GM12892 (cell line): ENCODE measurements at places on chromosomes 16 and 17.
A peak's percentile ranks its signal among the peaks of the same experiment; 100 is the strongest.

GRCh38 chr17:34757106-34757505, 177.7 kb downstream of the TMEM132E start:
- no peak for DNase-seq

DNA sequence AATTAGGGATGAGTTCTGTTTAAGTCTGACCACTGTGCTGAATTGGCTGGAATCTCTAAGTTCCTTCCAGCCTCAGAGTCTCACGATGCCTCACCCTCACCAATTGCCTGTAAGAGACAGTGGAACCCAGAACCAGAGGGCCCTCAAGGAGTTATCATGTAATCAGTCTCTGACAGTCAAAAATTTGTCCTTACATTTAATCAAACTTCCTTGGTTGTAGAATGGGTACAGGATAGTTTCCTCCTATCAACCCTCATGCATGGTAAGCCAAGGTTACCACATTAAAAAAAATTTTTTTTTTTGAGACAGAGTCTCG, 83.2 kb downstream of the CDK5R1 start:
- no peak for DNase-seq

DNA sequence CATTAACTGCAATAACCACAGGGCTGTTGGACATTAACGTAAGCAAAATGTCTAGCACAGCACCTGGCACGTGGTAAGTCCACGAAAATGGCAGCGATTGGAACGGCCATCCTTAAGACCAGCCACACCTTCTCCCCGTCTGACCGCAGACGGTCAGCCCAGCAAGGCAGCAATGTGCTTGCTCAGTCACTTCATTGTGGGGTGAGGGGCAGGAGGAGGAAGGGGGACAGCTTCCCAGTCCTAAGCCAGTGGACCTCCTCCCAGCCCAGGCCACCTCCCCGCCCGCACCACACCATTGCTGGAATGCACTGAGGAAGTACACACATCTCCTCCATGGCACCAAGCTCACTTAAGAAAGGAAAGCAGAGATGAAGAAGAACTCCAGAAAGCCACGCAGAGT, 8.6 kb upstream of the MYLK3 start:
- no peak for DNase-seq

DNA sequence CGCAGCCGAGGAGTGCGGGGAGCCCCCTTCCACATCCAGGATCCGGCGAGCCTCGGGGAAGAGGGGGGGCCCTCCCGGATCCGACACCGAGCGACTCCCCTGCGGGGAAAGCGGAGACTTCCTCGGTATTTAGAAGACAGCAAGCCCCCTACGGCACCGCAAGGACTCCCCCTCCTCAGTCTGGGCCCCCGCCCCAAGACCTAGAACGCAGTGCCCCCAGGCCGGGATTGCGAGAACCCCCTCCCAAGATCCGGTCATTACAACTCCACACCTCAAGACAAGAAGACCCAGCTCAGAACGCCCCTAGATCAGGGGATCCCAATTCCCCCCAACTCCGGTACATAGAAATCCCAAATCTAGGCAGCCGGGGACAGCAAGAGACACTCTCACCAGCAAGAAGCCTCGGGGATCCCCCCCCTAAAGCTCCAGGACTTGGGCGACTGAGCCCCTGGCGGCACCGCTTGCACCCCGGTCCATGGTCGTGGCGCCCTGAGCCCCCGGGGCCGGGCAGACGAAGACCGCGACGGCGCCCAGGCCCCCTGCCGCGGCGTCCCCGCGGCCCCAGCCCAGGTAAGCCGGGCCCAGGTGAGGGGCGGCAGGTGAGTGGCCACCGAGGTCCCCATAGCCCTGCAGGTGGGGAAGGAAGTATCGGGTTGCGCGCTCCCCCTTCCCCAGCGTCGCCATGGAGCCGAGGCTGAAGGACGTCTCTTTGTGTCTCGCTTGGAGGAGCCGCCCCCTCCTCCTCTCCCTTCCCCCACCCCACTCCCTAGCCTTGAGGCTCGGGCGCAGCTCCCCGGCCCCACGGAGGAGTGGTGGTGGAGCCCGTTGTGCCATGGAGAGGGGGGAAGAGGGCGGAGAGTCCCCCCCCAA, 641 bp downstream of the SBK1 start:
- DNase-seq: no peak

- peak; percentile 17 for DNase-seq
Measured at GRCh38 chr17:59641799-59642484, 22.2 kb downstream of the CLTC start.

DNA sequence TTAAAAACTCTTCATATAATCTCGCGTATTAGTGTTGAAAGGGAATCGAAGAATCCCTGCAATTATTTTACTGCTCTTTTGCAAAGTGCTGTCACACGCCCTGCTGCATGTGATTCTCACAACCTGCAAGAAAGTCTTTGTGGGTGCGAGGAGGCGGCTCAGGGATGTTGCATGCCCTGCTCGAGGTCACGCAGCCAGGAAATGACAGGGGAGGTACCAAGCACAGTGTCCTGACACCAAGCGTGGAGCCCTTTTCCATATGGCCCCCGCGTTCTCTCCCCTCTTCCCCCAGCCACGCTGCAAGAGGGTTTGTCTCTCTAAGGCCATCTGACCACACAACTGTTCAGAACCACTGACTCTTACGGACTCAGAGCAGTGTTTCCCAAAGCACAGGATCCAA, 37.6 kb downstream of the OR3A1 start:
- DNase-seq: no peak

GRCh38 chr16:3490911-3491629, 4.2 kb downstream of the C16orf90 start:
- no peak for DNase-seq

GRCh38 chr16:12685806-12686205, 117.9 kb downstream of the CPPED1 start:
- no peak for DNase-seq

- DNase-seq: no peak
Measured at GRCh38 chr16:57148481-57148880, 37.4 kb downstream of the PSME3IP1 start.

GRCh38 chr17:63833026-63833740, 5.7 kb upstream of the FTSJ3 start:
- DNase-seq: no peak

DNA sequence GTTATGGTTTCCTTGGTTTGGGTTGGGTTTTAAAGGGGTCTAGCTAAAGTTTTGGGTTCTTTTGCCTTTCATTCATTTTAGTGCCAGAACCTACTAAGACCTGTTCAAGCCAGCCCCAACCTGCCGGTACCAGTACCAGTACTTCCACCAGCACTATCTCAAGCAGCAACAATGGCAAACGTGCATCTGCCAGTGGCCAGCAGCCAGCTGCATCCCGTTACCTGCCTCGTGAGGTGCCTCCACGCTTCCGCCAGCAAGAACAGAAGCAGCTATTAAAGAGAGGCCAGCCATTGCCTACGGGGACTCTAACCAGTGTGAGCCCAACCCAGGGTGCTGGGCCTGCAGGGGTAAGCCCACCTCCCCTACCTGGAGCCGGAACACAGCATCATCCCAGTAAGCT, 72.9 kb downstream of the TNRC6C start:
- DNase-seq: no peak

- no peak for DNase-seq
Measured at GRCh38 chr17:63075969-63076368, 109.9 kb downstream of the TANC2 start.

- no peak for DNase-seq
Measured at GRCh38 chr17:40433551-40434415, 9.5 kb upstream of the IGFBP4 start.

DNA sequence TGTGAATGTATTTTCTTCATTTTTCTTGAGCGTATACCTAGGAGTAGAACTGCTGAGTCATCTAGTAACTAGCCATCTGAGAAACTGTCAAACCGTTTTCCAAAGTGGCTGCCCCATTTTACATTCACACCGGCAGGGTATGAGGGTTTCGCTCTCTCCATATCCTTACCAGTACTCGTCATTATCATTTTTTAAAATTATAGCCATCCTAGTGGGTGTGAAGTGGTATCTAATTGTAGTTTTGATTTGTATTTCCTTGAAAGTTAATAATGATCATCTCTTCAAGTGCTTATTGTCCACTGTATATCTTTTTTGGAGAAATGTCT, 6.0 kb downstream of the RNF157 start:
- DNase-seq: no peak

DNA sequence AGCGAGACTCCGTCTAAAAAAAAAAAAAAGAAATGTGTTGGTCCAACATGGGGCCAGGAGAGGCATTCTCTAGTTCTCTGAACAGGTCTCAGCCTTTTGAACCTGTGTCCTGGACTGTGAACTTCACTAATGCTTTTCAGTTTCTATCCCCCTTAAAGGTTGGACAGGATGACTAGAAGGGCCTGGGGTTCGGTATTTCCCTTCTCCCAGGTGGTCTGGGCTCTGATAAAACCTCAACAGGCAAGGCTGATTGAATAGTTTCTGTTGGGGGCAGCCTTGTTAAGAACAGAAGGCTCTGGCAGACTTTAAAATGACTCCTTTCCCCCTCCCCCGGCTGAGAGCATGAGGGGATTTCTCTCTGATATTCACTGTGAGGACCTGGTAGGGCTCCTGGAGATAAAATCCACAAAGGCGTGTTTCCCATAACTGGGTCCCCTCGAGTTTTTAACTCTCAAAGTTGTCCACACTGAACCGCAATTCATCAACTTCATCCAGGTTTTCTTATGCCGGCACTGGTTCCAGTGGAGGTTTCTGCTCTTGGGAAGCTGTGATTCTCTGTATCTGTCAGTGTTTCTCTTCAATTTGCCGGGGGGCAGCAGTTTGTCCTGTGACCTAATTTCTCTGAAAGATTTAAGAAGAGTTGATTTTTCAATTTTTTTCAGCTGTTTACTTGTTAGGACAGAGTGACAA, 91.3 kb downstream of the METRNL start:
- DNase-seq: no peak

DNA sequence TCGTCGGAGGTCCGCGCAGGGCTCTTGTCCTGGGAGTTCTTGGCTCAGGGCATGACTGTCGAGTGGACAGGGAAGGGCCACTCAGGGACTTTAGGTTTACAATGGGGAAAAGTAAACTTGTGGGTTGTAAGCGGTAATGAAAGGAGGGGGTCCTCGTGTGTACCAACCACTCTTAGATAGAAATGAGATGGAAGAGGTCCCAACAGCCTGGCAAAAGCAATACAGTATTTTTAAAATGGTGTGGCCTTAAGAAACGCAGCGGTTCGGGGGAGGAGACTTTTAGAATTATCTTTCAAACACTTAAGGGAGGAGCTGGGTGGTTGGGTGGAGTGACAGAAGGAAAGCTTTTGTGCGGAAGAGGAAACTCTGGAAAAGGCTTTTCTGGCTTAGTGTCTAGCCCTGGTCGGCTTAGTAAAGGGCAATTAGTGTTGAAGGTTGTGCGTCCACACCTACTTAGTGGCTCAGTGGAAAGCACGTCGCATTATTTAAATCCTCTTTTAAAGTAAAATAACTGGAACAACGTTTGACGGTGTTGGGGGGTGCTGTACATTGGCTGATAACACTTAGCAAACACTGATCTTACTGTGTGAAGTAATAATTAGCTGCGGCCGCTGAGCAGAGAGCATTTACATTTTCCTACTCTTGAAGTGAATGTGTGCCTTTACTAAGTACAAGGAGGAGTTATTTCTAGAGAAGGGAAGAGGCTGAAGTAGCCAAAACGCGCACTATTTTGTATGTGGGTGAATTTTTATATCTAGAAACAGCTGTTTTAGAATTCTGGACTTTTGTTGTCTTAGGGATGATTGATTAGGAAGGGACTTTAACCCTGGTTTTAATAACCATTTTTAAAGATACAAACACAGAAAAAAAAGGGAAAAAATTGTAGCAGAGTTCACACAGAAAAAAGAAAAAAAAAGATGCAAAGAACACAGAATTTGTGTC, 1.0 kb downstream of the WSB1 start:
- peak; percentile 23 for DNase-seq

DNA sequence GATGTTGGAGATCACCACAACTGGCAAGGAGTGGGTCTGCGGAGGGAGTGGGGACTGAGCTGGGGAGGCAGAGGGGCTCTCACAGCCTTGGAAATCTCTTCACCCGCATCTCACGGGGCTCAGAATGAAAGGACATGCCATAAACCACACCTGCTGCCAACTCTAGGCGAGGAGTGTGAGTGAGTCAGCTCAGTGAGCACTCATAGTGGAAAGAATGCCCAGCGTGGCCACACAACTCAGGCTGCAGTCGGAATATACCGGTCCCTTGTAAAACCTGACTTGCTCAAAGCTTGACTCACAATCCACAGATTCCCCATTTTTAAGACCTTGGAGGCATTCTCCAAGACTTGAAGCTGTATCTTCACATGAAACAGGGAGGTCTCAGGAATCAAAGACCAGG, 36.7 kb downstream of the STAT5A start:
- DNase-seq: no peak

- DNase-seq: no peak
Measured at GRCh38 chr16:11100239-11100750, 155.7 kb downstream of the SOCS1 start.
